ENCODE measurements at places on chromosomes 3 and 15. TPM values are rescaled to one million over a fixed set of nuclear protein-coding genes. Genes with fewer than 3 reads are reported as not detected.

DNA sequence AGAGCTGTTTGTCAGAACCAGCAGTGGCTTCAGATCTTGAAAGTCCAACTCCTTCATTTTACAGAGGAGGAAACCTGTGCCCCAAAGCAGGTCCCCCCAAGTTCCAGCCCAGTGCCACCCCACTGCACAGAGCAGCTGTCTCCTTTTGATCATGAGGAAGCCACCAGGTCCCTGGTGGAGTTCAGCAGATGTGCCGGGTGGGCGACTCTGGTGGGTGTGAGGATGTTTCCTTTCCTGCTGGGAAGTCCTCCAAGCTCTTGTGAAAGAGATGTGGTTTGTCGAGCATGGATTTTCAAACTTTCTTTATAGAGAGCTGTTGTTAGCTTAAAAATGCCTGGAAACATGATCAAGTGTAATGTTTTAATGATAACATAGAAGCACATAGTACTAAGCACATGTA, 52.0 kb downstream of the SMAD3 start:
- DNase-seq = peak; percentile 58

The MASP1 gene
- not detected for total RNA-seq

The IGF2BP2 gene
- total RNA-seq = not detected

DNA sequence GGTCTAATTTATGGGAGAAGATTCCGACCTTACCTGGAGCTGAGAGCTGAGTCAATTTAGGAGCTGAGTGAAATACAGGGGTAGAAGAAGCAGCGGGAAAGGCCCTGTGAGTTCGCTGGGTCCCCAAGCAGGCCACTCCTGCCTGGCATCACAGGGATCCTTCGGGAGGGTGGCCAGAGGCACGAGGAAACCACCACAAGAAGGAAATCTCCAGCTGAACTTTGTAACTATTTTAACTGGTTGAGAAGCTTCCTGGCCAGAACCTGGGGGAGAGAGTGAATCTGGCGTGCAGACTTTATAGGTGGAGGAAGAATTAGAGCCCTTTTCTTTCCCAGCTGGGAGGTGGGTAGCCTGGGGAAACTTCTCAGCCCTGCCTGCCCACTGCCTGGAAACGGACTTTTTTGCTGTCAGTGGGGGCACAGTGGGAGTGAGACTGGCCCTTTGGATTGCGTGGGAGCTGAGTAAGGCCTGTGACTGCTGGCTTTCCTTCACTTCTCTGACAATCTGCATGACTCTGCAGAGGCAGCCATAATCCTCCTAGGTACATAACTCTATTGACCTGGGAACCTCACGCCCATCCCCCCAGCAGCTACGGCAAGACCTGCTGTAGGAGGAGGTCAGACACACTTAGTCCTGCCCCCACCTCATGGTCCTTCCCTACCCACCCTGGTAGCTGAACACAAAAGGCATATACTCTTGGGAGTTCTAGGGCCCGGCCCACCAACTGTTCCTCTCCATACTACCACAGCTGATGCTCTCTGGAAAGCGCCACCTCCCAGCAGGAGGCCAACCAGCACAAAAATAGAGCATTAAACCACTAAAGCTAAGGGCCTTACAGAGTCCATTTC, 340.7 kb downstream of the CNTN3 start:
- no peak for DNase-seq

The SKOR1 gene
- total RNA-seq = 0.32 TPM

The LYZL4 gene
- total RNA-seq = not detected

- DNase-seq = no peak
These were observed 253.4 kb downstream of the VGLL3 start for GRCh38 chr3:86737517-86737916.

- no peak for DNase-seq
These were observed at the start of gene ST8SIA2 for GRCh38 chr15:92393071-92393979. ST8SIA2 (plus strand) TSS chr15:92393881; CDS start chr15:92394065, 184 bp downstream.

- no peak for DNase-seq
These were observed 804.2 kb upstream of the NECTIN3 start for GRCh38 chr3:110267304-110267845.

- DNase-seq = no peak
These were observed 486.8 kb downstream of the MAGI1 start for GRCh38 chr3:65551945-65552344.

DNA sequence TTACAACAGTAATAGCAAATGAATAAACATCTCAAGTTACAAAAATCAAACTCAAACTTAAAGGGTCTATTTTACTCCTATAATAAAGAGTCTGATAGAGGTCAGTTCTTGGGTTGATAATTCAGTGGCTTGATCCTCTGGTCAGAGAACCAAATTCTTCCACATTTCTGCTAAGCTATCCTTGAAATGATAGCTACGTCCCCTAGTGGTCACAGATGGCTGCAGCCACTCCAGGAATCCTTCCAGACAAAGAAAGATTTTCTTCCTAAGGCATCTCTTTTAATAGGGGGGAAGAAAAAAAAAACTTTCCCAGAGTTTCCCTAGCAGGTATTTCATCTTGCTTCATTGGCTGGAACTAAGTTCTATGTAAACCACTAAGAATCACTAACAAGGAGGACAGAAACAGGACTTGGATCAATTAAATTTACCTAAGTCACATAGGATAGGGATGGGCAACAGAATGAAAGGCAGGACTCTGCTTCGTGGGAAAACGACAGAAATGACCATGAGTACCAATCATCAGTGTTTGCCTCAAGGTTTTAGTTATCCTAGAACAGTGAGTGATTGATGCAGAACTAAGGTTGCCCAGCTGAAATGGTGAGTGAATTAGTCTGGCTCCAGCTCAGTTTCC, 160.7 kb downstream of the STAC start:
- no peak for DNase-seq

GRCh38 chr3:81521855-81522254, 239.6 kb downstream of the GBE1 start:
- DNase-seq = no peak

DNA sequence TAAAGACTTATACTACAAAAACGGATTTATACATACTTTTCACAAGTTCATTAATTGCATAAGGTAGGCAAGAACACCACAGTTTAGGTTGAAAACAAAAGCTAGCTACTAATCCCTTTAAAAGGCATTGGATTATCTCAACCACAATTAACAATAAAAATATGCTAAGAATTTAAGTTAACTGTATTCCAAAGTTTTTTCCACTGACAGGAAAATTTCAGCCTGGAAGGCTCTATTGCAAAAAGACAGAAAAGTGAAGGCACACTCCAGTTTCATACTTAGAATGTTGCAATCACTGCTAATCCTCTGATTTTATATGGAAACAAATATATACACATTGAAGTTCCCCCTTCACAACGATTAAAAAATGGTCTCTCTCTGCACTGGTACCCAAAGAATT, 71.5 kb downstream of the TJP1 start:
- DNase-seq = no peak

DNA sequence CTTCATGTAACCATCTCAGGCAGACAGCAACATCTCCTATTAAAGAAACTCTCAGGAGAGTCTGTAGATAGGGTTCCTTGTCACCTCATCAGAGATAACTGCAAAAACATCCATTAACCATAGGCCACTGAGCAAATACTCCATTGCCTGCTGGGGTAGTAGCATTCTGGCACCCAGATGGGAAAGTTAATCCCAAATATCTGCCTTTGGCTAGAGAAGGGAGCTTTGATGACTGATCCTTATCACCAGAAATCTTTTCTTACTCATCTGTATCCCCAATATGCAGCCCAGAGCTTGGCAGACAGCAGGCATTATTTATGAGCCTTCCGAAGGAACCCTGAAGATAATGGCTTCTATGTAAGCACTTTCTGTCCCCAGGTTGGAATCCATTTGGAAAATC, 173.1 kb downstream of the MFSD1 start:
- no peak for DNase-seq

DNA sequence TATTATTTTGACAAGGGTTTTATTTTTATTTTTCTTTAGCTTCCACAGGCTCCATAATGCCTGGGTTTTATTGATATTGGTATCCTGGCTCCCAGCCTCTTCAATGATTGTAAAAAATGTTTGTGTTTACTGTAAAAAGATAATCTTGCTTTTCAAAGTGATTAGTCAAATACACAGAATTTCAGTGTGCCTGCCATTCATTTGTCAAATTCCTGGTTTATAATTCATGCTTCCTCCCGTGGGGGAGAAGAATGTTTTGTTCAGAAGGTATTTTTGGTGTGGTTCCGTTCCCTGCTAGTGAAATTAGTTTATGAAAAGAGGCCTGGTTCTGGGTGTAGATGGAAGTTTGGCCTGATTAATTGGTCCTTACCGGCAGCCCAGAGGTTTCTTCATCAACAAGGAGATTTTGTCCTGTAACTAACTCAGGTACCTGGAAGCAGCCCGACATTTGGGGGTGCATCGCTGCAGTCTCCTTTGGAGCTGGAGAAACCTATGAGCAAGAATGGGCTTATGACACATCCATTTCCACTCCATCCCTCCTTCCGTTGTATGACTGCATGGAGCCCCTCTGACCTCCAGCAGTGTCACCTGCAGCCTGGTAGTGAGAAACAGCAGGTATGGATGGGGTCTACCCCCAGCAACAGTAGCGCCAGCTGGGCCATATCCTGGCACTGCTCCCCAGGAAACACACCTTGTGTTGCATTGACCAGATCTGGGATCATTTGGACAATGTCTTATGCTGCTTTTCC, 101.5 kb downstream of the PGPEP1L start:
- no peak for DNase-seq

DNA sequence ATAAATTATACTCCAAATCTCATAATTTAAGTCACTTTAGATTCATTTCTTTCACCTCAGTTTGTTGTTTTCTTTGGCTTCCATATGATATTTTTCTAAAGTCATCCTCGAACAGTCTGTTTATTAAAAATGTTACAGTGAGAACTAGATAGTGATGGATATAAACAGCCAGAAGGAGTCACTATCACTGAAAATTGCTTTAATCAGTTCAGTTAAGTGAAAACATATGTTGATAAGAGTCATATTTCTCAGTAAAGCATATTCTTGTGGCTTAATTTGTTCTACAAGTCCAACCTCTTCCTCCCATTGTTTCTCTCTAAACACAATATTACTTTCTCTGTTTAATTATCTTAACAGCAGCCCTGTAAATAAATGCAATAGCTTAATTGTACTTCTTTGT, 427.5 kb upstream of the ALCAM start:
- no peak for DNase-seq

The NTRK3 gene
- total RNA-seq = not detected

DNA sequence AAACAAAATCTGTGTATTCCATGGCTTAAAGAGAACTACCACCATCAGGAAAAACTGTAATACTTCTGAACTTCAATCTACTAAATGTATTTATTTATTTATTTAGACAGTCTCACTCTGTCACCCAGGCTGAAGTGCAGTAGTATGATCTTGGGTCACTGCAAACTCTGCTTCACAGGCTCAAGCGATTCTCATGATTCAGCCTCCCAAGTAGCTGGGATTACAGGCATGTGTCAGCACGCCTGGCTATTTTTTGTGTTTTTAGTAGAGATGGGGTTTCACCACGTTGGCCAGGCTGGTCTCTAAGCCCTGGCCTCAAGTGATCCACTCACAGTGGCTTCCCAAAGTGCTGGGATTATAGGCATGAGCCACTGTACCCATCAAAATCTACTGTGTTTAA, 202.3 kb upstream of the POU1F1 start:
- no peak for DNase-seq

DNA sequence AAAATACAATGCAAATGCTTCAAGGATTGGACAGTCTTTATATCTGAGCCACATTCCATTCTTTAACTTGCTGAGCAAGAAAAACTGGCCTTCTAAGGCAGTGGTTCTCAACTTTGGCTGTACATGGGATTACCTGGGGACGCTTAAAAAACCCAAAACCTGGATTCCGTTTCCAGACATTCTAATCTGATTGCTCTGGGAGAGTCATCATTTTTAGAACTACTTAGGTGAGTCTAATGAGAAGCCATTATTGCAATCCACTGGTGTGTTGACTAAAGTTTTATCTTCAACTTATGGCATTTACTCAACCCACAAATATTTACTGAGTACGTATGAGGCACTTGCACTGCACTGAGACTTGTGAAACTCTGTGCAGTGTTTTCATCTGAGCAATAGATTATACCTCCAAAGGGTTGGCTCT, 195.7 kb upstream of the ATP11B start:
- DNase-seq = no peak

DNA sequence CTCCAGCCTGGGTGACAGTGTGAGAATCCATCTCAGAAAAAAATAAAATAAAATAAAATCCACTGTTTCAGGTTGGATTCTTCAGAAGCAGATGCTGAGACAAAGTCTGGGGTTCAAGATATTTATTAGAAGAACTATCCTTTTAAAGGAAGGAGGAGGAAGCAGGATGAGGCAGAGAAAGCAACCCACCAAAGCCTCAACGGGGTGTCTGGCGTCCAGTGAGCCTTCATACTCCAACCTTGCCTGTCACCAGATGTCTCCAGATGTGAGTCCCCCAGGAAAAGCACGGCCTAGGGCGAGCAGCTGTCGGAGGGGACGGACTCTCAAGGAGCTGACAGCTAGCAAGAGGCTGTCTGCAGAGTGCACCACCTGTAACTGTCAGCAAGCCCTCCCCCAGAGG, 37.3 kb downstream of the MB21D2 start:
- no peak for DNase-seq
